OCI-M1 (cell line): ENCODE measurements at places on chromosomes 1 and 21.
A peak's percentile ranks its signal among the peaks of the same experiment; 100 is the strongest.

DNA sequence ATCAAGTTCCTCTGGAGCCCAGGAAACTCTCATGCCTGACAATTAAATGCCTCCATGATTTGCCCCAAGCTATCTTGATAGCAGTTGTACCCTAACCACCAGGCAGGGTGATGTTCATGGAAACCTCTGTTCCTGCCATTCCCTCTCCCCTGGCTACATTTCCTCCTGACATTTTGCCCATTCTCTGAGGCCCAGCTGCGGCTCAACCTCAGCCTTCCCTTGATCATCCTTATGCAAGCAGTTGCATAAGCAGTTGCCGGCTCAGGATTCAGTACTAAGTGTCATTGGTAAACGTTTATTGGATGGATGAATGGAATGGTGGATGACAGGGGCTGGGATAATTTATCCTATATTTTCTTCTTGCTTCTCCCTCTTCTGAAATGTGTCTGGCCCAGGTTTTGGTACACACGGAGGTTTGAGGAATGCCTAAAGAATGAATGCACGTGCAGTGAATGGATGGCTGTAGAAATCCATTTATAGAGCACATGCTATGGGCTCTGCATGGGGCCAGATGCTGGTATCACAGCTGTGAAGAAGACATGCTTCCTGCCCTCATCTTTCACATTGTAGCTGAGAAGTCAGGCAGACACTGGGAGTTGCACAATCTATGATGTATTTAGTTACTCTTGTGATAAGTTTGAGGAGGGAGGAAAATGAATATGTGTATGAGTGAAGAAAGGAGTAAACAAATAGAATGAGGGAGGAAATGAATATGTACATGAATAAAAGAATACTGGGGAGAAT lies 261.8 kb downstream of the FOXD2 start:
- no peak for DNase-seq

DNA sequence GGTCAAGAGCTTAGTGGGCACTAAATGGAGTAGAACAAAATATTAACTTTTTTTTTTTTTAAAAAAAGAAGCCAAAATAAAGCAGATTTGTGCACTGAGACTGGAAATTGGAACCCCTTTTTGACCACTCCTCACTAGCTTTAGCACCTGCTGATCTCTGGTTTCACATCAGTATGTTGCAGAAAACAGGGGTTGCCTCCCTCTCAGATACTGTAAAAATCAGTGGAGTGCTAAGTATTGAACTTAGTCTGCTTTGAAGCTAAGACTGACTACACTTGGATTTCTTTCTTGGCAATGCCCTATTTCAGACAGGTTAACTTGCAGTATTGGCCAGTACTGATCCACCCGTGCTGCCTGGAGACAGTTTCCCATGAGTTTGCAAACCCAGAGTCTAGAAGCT lies 2.7 kb upstream of the KIAA0040 start:
- DNase-seq, result no peak

DNA sequence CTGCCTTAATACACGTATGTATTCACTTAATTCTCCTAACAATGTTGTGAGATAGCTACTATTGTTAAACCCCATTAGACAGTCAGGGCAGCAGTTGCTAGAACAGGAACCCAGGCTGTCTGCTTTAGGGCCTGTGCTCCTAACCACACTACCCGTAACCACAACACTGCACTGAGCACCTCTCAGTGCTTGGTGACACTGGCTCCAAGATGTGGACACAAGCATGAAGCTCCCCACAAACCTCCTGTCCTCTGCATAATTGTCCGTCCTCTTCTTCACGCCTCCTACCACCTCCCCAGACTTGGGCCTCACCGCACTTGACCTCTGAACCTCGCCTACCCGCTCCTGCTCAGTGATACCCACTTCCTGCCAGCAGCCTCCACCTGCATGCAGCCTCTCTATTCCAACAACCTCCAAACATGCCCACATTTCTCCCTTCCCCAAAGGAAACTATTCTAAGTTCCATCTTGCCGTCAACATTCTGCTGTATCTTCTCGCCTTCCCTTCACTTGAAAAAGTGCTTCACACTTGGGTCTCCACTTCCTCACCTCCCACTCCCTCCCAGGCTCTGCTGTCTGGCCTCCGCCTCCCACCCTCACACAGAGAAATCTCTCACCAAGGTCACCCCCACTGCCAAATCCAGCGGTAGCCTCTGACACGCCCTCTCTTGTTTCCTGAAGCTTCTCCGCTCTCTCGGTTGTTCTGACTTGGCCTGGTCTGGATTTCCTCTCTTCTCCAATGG lies 14.6 kb upstream of the AHDC1 start:
- no peak for DNase-seq

GRCh38 chr1:228096416-228097332 lies 6.5 kb downstream of the C1orf35 start:
- no peak for DNase-seq

GRCh38 chr1:154863315-154864174 lies 6.5 kb downstream of the KCNN3 start:
- peak; percentile 94 for DNase-seq

DNA sequence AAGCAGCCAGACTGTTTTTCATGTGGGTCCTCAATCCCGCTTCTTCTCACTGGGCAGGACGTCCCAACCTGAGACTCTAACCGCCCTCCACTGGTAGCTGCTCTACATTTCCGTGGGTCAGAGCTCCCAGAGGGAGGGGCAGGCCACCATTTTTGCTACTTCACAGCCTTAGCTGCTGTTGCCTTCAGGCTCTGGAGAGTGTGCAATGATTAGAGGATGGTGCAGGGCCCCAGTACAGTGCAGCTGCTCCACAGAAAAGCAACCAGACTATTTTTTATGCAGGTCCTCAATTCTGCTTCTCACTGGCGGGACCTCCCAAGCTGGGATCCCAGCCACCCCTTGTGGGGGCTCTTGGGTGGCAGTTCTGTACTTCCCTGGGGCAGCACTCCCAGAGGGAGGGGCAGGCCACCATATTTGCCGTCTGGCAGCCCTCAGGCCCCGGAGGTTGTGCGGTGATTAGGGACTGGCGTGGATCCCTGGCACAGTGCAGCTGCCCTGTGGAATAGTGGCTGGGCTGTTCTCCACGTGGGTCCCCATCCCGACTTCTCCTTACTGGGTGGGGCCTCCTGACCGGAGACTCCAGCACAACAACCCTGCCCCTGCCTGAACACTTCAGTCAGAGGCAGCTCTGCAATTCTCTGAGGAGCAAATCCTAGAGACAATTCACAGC lies 647.6 kb upstream of the PKN2 start:
- no peak for DNase-seq

GRCh38 chr1:156070548-156070947 lies 9.6 kb downstream of the RAB25 start:
- DNase-seq, result no peak

GRCh38 chr1:212396638-212397037 lies 18.0 kb downstream of the PACC1 start:
- DNase-seq, result peak; percentile 12

DNA sequence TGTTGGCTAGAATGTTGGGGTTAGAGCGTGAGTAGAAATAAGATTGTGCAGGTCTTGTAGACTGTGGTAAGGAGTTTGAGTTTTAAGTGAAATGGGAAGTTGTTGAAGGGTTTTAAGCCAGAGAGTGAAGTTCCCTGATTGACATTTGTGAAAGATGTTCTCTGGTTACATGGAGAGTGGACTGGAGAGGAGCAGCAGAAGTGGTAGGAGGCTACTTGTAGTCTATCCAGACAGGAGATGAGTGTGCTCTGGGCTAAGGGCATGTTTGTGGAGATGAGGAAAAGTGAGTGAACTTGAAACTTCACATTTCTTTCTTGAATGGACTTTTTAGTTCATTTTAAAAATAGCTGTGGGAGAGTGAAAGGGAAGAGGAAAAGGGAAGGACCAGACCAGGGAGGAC lies 37.0 kb downstream of the F3 start:
- no peak for DNase-seq

DNA sequence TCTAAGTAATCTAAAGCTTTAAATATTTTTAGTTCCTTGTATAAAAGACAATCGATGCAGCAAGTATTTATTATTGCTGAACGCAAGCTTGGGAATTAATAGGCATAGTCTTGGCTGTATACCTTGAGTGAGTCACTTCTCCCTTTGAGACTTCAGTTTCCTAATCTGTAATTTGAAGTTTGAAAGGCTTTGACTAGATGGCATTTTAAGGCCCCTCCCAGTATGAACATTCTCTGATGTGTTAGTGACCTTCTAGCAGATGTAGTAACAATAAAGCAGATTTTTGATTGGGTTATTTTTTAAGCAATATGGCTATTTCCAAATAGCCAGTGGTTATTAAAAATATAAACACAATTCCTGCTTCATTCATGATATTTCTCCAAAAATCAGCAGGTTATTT lies 58.2 kb downstream of the DUSP10 start:
- no peak for DNase-seq

DNA sequence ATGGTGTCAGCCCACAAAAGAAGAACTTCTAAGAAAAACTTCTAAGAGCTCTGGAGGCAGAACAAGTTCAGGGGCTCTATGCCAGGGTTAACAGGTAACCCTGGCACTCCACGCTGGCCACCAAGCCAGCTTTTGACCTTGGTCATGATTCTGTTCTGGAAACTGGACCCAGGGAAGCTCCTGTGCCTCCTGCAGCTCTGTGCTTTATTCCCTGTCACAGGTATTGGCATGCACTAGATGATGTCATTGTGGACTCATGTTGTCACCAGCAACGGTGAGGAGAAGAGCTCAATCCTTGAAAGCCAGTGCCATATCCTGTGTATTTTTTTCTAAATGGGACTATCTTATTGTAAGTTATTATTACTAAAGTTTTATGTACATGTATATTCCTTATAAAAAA lies 56.7 kb upstream of the GCLM start:
- no peak for DNase-seq

DNA sequence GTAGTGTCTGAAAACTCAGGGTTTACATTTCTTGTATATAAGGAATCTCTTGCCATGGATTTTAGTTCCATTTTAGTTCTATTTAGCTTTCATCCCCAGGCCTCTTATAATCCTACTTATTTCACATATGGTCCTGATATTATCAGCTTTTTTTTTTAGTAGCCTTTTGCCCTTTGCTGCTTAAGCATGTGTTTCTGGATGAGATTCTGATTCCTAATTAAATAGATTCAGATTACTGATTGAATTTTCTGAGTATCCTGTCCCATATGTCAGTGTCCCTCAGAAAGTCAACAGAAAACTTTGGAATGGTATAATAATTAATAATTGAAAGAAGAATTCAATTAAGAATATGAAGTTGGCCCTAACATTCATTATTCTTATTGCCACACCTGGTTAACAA lies 134.7 kb upstream of the HOOK1 start:
- no peak for DNase-seq

DNA sequence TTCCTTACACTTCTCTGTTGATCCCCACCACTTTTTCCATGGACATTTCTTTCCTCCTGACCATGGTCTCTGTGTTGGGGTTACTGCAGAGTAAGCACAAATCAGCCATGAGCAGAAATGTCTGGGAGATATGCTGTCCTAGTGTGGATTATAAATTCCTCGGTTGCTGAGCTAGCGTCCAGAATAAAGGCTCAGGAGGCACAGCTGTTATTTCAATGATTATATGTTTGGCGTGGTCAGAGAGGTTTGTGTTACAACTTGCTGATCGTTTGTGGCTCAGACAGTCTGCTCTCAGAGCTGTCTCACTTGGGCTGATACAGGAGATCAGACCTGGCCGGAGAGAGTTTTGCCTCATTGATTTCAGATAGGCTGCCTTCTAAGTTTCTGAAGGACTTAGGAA lies 37.5 kb upstream of the LAMC2 start:
- DNase-seq, result peak; percentile 23

DNA sequence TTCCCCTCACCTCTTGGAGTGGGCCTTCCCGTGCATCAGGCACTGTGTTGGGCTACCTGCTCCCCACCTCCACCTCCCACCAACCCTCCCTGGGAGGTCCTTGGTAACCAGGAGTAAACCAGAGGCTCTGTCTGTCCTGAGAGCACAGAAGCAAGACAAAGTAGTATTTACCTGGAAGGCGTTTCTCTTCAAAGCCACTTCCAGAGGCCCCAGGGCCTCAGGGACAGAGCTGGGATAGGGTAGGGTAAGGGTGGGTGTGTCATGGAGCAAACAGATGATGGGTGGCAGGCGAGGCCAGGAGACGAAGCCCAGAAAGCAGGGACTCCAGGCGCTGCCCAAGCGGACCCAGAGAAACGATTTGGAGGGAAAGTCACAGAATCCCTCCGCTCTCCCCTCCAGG lies 77.2 kb upstream of the TARDBP start:
- DNase-seq, result no peak

DNA sequence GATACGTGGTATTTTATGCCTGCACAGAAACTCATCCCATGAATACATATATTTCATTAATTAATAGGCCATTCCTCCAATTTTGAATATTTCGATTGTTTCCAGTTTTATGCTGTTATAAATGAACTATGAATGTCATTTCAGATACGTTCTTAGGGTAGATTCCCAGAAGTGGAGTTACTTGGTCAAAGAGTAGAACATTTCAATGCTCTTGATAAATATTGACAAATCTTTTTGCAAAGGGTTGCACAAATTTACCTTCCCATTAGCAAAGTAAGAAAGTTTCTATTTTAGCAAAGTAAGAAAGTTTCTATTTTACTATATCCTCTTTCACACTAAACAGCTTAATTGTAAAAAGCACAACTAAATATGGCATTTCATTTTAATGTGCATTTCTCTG lies 48.9 kb downstream of the KCNT2 start:
- peak; percentile 63 for DNase-seq
